Heart left ventricle (tissue), 16 donors: ENCODE measurements at places on chromosomes 12 and 14. TPM values are rescaled to one million over a fixed set of nuclear protein-coding genes. Genes with fewer than 3 reads are reported as not detected.
A peak's percentile ranks its signal among the peaks of the same experiment; 100 is the strongest.

GRCh38 chr12:63777340-63777739 is 2.4 kb upstream of the RXYLT1 start:
- no peak for DNase-seq

- DNase-seq = no peak
Observed at GRCh38 chr12:52193991-52194390, 2.2 kb upstream of the KRT80 start.

DNA sequence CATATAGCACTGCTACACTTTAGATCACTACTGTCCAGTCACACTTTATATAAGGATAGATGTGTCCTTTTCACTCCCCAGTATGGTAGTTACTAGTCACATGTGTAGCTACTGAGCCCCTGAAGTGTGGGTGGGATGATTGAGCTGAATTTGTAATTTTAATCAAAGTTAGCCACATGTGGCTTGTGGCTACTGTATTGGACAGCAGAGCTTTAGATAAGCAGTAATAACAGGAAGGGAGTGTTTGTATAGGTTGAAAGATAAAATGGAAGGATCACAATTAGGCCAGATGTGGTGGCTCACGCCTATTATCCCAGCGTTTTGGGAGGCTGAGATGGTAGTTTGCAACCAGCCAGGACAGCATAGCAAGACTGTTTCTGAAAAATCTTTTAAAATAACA is 23.5 kb downstream of the NAA30 start:
- no peak for DNase-seq

The KCNH5 gene
- total RNA-seq = not detected

- DNase-seq = no peak
Observed at GRCh38 chr14:64340560-64341196, 46.5 kb upstream of the ESR2 start.

The SLC24A4 gene
- 0.24 TPM for total RNA-seq

The KLRC2 gene
- not detected for total RNA-seq

The NTF3 gene
- 0.51 TPM for total RNA-seq

The RAB2B gene
- 23.9 TPM for total RNA-seq

DNA sequence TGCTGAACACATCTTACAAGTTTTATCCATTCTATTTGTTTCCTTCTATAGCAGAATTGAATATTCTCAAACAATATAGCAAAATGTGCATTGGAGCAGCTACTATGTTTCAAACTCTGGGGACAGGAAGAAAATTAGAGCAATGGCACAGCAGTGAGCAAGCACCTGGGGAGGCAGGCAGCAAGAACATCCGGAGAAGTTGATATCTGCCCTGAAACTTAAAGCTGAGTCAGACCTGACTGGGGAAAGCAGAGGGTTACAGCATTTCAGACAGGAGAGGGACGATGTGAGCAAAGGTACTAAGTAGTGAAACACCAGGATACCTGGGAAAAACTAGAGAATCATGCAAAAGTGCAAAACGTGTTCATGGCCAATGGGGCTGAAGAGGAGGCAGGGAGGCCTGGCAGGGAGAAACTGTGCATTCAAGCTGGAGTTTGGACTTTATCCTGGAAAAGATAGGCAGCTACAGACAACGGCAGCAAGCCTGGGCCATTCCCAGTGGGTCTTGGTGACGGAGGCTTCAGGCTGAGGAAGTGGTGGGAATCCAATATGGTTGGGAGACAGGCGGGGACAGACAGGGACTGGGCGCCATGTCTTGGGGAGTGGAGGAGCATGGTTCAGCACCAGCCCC is 118.0 kb upstream of the CDKN3 start:
- DNase-seq = no peak

The KRT73 gene
- not detected for total RNA-seq

GRCh38 chr14:21199611-21200560 is 44.0 kb upstream of the OR5AU1 start:
- DNase-seq = no peak

DNA sequence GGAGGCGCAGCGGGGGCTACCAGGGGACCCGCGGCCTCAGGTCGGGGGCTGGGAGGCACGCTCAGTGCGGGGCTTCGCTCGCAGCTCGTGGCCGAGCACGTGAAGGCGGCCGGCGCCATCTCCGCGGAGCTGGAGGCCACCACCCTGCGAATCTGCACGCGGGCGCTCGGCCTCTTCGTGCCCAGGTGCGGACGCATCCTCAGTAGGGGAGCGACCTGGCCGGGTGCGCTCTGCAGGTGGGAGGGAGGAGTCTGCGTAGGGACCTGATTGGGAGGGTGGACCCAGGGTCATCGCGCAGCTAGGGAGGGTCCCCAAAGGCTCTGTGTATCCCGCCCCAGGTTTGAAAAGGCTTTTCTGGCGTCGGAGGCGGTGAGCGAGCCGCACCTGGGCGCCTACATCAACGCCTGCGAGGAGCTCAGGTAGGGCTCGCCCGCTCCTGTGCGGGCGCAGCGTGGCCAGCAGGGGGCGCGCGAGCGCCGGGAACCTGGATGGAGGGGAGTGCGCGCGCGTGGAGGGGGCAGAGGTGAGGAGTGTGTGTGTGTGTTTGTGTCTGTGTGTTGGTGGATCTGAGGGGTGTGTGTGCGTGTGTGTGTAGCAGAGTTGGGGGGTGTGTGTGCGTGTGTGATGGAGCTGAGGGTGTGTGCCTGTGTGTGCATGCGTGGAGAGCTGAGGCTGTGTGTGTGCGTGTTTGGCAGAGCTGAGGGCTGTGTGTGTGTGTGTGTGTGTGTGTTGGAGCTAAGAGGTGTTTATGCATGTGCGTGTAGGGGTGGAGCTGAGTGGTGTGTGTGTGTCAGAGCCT is 10.3 kb downstream of the EXOC3L4 start:
- peak; percentile 73 for DNase-seq

DNA sequence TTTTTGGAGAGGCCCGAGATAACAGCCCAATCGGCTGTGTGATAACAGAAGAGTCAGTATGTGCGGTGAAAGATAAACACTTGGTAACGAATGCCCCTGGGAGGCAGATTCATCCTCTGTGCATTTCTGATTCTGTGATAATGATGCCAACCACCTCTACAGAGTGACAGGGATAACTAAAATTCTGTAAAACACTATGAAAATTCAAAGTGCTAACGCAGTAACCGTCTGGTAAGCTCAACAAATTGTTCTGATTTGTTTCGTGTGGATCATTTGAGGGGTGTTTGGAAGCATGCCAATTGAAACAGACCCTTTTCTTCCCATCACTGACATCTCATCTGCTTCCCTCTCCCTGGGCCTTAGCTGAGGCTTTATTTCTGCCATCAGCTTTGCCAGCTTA is 76.3 kb downstream of the ESR2 start:
- DNase-seq = no peak

- DNase-seq = no peak
Observed at GRCh38 chr12:88303335-88303734, 161.2 kb downstream of the TMTC3 start.
